ENCODE measurements at places on chromosomes 16 and 17. TPM values are rescaled to one million over a fixed set of nuclear protein-coding genes. Genes with fewer than 3 reads are reported as not detected.

Gene CACNA1H
- 41.1 TPM for polyA plus RNA-seq

Gene KRTAP1-3
- not detected for polyA plus RNA-seq

Gene EVPLL
- 2.5 TPM for polyA plus RNA-seq

Gene MGAT5B
- 4.6 TPM for polyA plus RNA-seq

Gene SEPTIN12
- 310 TPM for polyA plus RNA-seq

DNA sequence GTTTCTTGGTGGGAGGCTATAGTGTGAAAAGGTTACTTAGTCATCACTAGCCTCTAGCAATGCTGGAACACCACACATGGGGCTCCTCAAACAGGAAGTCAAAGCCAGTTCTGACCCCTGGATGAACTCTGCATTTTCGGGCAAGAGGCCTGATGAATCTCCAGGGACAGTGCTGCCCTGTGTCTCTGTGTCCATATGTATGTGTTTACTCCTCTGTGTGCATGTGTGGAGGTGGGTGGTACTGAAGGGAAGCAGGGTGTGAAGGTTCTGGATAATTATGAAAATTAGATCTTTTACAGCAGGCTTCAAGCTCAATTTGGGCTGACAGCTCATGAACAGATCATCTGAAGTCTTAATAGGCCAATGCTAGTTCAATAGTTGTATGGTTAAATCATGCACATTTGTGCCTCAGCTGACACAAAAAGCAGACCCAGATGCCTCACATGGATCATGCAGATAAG lies 133.6 kb downstream of the SNX11 start:
- DNase-seq: no peak

DNA sequence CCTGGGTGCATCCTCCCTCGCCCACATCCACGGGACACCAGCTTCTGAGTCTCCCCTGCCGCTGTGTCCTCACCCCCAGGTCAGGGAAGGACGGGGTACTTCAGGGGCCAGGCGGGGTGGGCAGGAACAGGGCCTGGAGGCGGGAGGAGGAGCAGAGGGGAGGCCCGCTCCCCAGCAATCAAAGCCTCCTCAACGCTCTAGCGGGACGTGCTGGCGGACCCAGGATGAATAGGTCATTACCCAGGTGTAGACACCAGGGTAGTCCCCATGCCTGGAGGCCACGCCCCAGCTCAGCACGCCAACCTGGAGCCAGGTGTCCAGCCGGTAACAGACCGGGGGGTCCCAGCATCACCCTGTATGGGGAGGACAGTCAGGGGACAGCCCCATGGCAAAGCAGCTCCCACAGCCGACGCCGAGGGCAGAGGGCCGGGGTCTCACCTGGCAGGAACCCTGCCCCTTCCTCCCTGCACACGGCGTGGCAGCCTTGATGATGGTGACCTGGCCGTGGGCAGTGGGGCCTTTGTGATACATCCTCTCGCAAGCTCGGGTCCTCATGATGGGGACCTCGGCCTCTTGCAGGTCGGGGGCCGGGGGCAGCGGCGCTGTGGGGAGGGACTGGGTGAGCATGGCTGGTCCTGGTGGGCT lies 24.2 kb downstream of the TPSD1 start:
- DNase-seq: no peak

- DNase-seq: no peak
Observed at GRCh38 chr17:7551396-7551795, 2.5 kb downstream of the TNFSF12 start.

DNA sequence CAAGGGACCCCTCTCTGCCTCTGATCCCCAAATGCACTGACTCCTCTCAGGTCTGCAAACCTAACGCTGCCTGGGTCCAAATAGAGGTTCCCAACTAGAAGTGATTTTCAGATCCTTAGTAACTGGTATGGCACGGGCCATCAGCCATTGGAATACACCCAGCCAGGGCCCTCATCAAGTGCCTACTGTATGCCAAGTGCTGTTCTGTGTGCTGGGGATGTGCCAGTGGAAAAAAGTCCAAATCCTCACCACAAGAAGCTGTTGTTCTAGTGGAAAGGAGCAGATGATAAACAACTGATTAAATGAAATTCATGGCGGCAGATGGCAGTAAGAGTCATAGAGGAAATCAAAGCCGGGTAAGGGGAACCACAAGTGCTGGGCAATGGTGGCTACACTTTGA lies 57.2 kb upstream of the MED9 start:
- DNase-seq: no peak

- peak; percentile 73 for DNase-seq
Observed at GRCh38 chr16:67936124-67936879, at the start of gene PSMB10. Gene PSMB10, minus strand, starts transcription at chr16:67936850. Its CDS starts 101 bp downstream, at chr16:67936749.

Measured in testis (tissue), 5 donors.